ENCODE measurements at places on chromosomes 1 and 21. TPM values are rescaled to one million over a fixed set of nuclear protein-coding genes. Genes with fewer than 3 reads are reported as not detected.

The PEA15 gene
- total RNA-seq = 258 TPM

The CACHD1 gene
- 17.1 TPM for total RNA-seq

The TPR gene
- total RNA-seq = 75.8 TPM

The AJAP1 gene
- not detected for total RNA-seq

The CDC20 gene
- total RNA-seq = 26.4 TPM

The TTC34 gene
- total RNA-seq = 0.39 TPM
